ENCODE measurements at places on chromosomes 7 and 10.

- DNase-seq = no peak
Measured at GRCh38 chr10:131882151-131882550, 18.7 kb upstream of the PPP2R2D start.

- DNase-seq = no peak
Measured at GRCh38 chr7:80597875-80598274, 40.6 kb upstream of the CD36 start.

DNA sequence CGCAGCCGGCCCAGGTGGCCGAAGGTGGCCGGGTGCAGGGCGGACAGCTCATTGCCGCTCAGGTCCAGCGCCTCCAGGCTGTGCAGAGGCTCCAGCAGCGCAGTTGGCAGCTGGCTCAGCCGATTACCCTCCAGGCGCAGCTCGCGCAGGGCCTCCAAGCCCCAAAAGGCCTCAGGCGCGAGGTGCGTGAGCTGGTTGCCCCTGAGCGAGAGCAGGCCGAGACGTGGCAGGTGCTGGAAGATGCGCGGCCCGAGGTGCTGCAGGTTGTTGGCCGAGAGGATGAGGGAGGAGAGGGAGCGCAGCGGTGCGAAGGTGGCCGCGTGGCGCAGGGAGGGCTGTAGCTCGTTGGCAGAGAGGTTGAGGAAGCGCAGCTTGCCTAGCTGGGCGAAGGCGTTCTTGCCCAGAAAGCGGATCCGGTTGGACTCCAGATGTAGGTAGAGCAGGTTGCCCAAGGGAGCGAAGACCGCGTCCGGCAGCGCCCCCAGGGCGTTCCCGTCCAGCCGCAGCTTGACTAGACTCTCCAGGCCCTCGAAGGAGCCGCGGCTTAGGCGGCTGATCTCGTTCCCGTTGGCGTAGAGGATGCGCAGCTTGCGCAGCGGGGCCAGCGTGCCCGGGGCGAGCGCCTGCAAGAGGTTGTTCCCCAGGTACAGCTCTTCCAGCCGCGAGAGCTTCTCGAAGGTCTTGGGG, 923 bp downstream of the TRIL start:
- no peak for DNase-seq

DNA sequence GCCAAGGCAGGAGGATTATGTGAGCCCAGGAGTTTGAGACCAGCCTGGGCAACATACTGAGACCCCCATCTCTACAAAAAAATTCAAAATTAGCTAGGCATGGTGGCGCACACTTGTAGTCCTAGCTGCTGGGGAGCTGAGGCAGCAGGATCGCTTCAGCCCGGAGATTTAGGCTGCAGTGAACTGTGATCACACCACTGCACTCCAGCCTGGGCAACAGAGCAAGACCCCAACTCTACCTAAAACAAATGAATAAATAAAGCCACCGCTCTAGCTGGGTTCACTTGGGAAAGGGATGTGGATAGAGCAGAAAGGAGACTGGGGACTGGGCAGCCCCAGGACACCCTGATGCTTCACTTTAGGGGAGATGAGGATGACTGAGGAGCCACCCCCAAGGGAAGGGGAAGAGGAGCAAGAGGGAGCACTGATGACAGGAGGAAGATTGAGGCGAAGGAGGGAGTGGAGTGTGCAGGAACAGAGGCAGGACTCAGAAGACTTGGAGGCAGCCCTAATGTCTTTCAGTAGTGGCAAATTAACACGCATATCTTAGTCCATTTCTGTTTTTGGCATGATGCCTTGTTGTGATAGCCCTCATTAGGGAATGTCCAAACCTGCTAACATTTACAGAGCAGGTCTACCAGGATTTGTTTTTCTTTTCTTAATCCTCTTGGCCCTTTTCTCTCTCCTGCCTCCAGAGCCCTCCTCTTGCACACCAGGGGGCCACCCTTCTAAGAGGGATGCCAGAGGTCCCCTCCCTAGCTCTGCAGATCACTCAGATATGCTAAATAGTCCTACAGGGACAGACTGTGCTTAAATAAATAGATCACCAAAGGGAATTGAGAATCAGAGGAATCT, 88.3 kb downstream of the C10orf105 start:
- DNase-seq = no peak

DNA sequence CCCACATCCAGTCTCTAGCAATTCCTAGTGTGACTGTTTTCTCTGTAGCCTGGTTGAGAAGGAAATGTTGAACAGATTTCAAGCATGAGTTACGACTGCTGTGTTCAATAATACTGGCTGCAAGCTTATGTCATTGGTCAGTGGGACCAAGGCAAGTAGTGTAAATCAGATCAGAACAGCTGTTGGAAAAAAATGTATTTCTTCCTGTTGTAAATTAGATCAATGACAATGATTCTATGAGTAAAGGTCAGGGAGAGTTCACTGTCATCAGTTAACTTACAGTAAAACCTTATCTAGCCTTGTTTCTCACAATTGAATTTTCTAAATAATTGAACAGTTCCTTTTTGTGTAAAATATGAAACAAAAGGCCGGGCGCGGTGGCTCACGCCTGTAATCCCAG, 6.7 kb downstream of the OTUD1 start:
- DNase-seq = no peak

Measured in effector CD4-positive, alpha-beta T cell (primary cell).